ENCODE measurements at places on chromosomes 12 and 14. TPM values are rescaled to one million over a fixed set of nuclear protein-coding genes. Genes with fewer than 3 reads are reported as not detected.

The DHRS4 gene
- 23.6 TPM for total RNA-seq

The CMKLR1 gene
- 4.4 TPM for total RNA-seq

The SSTR1 gene
- total RNA-seq, result 0.09 TPM

The GLIPR1L2 gene
- 0.57 TPM for total RNA-seq

The LRRC10 gene
- total RNA-seq, result 0.05 TPM

The OR6C2 gene
- total RNA-seq, result not detected

The HAL gene
- 0.38 TPM for total RNA-seq

The PTPRO gene
- total RNA-seq, result 3.9 TPM

The KLRC1 gene
- total RNA-seq, result 0.80 TPM

The NFKBIA gene
- 166 TPM for total RNA-seq

The CCDC196 gene
- 0.14 TPM for total RNA-seq

The KRT6C gene
- total RNA-seq, result 0.28 TPM

The AMDHD1 gene
- total RNA-seq, result 0.52 TPM

The WNT1 gene
- total RNA-seq, result not detected

The OR4E2 gene
- total RNA-seq, result 0.09 TPM

The ANKRD33 gene
- total RNA-seq, result not detected

The NEUROD4 gene
- 0.09 TPM for total RNA-seq

The NINJ2 gene
- total RNA-seq, result 11.8 TPM

The RNASE3 gene
- 26.7 TPM for total RNA-seq
